ENCODE measurements at places on chromosomes 7 and 10. TPM values are rescaled to one million over a fixed set of nuclear protein-coding genes. Genes with fewer than 3 reads are reported as not detected.

The RAB19 gene
- total RNA-seq, result 1.3 TPM

The GPC2 gene
- 2.3 TPM for total RNA-seq

The TCAF2 gene
- total RNA-seq, result 9.7 TPM

The PON3 gene
- not detected for total RNA-seq

The VAX1 gene
- total RNA-seq, result 0.98 TPM

The HYAL4 gene
- total RNA-seq, result 0.98 TPM

The FGL2 gene
- total RNA-seq, result not detected

DNA sequence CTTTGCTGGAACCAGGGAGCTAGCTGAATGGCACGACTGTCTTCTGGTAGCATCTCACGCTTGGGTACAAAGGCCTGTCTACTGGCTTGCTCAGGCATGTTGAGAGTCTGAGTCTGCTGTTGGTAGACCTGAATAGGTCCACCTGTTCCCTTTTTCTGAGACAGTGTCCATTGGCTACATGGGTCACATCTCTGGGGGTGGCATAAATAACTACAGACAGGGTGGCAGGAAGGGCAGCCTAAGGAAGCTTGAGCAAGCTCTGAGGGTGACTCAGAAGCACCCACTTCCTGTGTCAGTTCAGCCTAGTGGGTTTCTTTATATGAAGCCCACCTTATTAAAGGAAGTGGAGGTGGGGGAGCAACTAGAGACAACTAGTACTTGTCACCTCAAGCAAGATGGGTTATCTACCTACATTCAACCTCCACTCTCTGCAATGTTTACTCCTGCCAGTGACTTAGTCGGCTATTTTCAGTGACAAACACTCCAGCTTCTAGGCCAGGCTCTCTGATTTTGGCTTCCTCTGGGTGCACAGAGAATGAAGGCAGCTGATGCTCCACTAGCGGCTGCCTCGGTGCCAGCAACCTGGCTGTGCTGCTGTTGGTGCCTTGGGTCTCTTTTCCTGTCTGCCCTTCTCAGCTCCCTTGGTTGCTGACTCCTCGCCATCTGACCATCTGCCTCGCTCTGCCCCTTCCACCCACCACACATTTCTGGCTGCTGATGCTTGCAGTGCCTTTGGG lies 5.7 kb upstream of the ZYX start:
- DNase-seq, result peak; percentile 28

GRCh38 chr10:70312972-70313371 lies 29.2 kb upstream of the NPFFR1 start:
- no peak for DNase-seq

DNA sequence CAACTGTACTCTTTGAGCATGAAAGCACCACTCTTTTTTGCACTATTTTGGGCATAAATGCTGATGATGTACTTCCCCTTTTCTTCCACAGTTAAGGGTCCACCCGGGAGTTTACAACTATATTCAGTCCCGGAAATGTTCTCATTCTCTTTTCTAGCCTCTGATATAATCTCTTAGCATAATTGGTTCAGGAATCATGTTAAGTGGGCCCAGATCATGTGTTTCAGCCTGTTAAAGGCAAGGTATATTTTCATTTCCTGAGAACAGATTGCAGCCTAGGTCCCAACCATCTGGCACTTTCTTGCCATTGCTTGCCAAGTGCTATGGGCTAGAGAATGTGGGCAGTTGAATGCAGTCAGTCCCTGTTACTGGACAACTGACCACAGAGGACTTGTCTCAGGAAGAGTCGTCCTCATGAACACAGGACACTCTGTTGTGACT lies 111.4 kb upstream of the GLCCI1 start:
- DNase-seq, result no peak

- no peak for DNase-seq
Observed at GRCh38 chr10:124520558-124521428, 59.2 kb downstream of the LHPP start.

GRCh38 chr10:3791974-3792633 lies 7.1 kb upstream of the KLF6 start:
- no peak for DNase-seq

DNA sequence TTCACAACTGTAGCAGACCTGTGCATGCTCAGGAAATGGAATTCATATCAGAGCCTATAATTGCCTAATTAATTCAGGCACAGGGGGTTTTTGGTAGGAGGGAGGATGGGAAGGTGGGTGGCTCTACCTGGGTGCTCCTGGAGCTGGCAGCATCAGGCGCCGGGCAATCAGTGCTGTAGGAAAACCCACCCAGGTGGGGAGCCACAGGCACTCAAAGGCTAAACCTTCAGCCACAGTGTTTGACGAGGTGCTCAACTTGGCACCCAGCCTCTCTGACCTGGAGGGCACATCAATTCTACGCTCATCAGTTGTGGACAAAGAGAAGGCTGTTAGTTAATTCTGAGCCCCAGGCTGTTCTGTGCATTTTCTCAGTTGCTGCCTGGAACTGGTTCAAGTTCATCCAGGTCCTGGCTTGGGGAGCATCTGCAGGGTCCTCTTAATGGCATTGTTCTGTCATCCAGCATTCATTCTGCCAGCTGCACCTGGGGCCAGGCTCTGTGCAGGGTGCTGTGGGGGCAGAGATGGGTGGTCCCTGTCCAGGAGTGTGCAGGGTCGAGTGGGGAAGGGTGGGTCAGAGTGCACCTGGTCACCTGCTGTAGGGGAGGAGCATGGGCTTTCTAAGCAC lies 54.1 kb upstream of the NPTX2 start:
- no peak for DNase-seq

GRCh38 chr10:123926401-123927264 lies 35.0 kb upstream of the CPXM2 start:
- DNase-seq, result no peak

- DNase-seq, result peak; percentile 91
Observed at GRCh38 chr7:76314042-76314721, 11.7 kb downstream of the HSPB1 start.

GRCh38 chr10:73937333-73938043 lies 26.6 kb downstream of the PLAU start:
- DNase-seq, result peak; percentile 52

GRCh38 chr7:54394834-54395233 lies 147.3 kb upstream of the VSTM2A start:
- DNase-seq, result no peak

All from PC-3 (cell line).